Muscle of leg (tissue), 16 donors: ENCODE measurements at places on chromosomes 16 and 17. TPM values are rescaled to one million over a fixed set of nuclear protein-coding genes. Genes with fewer than 3 reads are reported as not detected.

Gene ABHD15
- 3.8 TPM for polyA plus RNA-seq

Gene PLXDC1
- polyA plus RNA-seq, result 5.5 TPM

Gene HYDIN
- polyA plus RNA-seq, result 1.2 TPM

Gene CRAMP1
- polyA plus RNA-seq, result 16.9 TPM

Gene PPP1R1B
- 2.9 TPM for polyA plus RNA-seq

Gene NPIPA3
- polyA plus RNA-seq, result 0.97 TPM

Gene SMIM22
- not detected for polyA plus RNA-seq

Gene OXLD1
- 13.4 TPM for polyA plus RNA-seq
